ENCODE measurements at places on chromosomes 3 and 15. TPM values are rescaled to one million over a fixed set of nuclear protein-coding genes. Genes with fewer than 3 reads are reported as not detected.
A peak's percentile ranks its signal among the peaks of the same experiment; 100 is the strongest.

DNA sequence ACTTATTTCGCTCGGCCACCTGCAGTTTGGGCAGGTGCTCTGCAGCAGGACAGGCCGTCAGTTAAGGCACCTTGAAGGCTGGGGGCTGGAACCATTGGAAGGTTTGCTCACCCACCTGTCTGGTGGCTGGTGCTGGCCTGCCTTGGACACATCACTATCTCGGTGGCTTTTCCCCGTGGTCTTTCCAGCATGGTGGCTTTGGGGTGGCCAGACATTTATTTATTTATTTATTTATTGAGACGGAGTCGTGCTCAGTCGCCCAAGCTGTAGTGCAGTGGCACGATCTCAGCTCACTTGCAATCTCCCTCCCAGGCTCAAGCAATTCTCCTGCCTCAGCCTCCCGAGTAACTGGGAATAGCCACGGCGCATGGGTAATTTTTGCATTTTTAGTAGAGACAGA is 11.7 kb downstream of the ISG20 start:
- no peaks in the 10 kb centered on the region for H3K27me3 ChIP-seq
- peaks cover 11% of the 10 kb centered on the region for H3K36me3 ChIP-seq
- DNase-seq, result no peak
- peaks cover 30% of the 10 kb centered on the region for H3K4me1 ChIP-seq
- H3K27ac ChIP-seq, result no peak overlapping the region

- H3K4me1 ChIP-seq, result no peaks in the 10 kb centered on the region
- no peaks in the 10 kb centered on the region for H3K27me3 ChIP-seq
- no peak overlapping the region for H3K27ac ChIP-seq
Observed at GRCh38 chr3:195241592-195242355, 29.2 kb downstream of the XXYLT1 start.

- H3K4me1 ChIP-seq, result peaks cover 21% of the 10 kb centered on the region
- DNase-seq, result peak; percentile 74
- H3K36me3 ChIP-seq, result no peaks in the 10 kb centered on the region
Observed at GRCh38 chr15:92845126-92845508, 55.0 kb upstream of the CHD2 start.

- DNase-seq, result no peak
- no peaks in the 10 kb centered on the region for H3K27me3 ChIP-seq
- H3K4me3 ChIP-seq, result no peak overlapping the region
- no peaks in the 10 kb centered on the region for H3K36me3 ChIP-seq
Observed at GRCh38 chr15:27422997-27423396, 452.0 kb downstream of the GABRG3 start.

GRCh38 chr3:42505849-42506410 is 3.5 kb downstream of the VIPR1 start:
- no peak overlapping the region for H3K4me3 ChIP-seq
- no peak for DNase-seq
- no peaks in the 10 kb centered on the region for H3K36me3 ChIP-seq
- peaks cover 13% of the 10 kb centered on the region for H3K27me3 ChIP-seq
- peaks cover 6% of the 10 kb centered on the region for H3K4me1 ChIP-seq

- peaks cover 2% of the 10 kb centered on the region for H3K27me3 ChIP-seq
- no peaks in the 10 kb centered on the region for H3K36me3 ChIP-seq
- H3K4me1 ChIP-seq, result no peaks in the 10 kb centered on the region
- no peak for DNase-seq
Observed at GRCh38 chr3:124097362-124098131, 105.6 kb upstream of the ROPN1 start.

- no peak overlapping the region for H3K4me3 ChIP-seq
- peaks cover 3% of the 10 kb centered on the region for H3K4me1 ChIP-seq
- H3K27ac ChIP-seq, result no peak overlapping the region
- no peaks in the 10 kb centered on the region for H3K27me3 ChIP-seq
- no peaks in the 10 kb centered on the region for H3K36me3 ChIP-seq
- no peak for DNase-seq
Observed at GRCh38 chr3:152709659-152710058, 125.3 kb upstream of the P2RY1 start.

DNA sequence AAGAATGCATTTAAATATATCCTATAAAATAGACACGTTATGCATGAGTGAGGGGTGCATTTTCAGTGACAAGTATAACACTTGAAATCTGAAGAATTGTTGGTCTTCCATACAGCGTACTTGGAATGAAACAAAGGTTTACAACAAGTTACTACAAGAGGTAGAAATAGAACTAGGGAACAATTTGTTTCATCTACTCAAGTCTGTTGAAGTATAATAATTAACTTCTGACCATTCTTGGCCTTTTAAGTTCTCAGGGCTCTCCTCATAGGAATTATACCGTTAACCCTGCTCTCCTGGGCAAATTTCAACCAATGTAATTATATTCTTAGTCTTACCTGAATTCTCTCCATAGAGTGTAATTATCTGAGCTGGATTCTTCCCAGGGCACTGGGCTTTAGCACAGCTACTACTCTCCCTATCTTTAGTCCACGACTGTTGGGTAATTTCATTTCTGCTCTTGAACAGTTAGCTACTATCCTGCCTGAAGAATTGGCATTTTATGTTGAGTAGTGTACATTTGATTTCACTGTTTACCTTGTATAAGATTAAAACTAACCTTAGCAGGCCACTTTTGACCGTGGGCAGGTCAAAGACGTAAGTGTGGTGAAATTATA is 100.6 kb downstream of the UBE2E2 start:
- no peaks in the 10 kb centered on the region for H3K36me3 ChIP-seq
- no peaks in the 10 kb centered on the region for H3K27me3 ChIP-seq
- no peak overlapping the region for H3K27ac ChIP-seq
- no peak overlapping the region for H3K4me3 ChIP-seq

- H3K27ac ChIP-seq, result no peak overlapping the region
- no peaks in the 10 kb centered on the region for H3K4me1 ChIP-seq
Observed at GRCh38 chr3:23113455-23114171, 89.5 kb upstream of the UBE2E2 start.

DNA sequence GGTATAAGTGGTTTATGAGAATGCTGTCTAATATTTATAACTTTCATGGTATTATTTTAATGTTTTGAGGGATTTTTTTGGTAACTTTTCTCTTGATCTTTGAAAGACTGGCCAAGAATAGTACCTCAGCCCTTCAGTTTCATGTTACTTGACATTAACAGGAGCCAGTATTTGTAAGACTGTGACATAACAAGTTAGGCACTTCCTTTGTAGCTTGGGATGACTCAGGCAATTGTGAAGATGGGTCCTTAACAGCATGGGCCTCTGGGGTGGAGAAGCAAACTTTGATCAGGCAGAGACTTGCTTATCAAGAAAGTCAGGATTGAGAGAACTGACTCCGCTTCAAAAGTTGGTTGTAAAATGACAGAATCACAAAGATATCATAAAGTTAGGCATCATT is 9.5 kb downstream of the LRRC49 start:
- H3K4me3 ChIP-seq, result no peak overlapping the region
- H3K36me3 ChIP-seq, result no peaks in the 10 kb centered on the region
- H3K27me3 ChIP-seq, result no peaks in the 10 kb centered on the region
- H3K27ac ChIP-seq, result no peak overlapping the region
- H3K4me1 ChIP-seq, result no peaks in the 10 kb centered on the region

- H3K27me3 ChIP-seq, result no peaks in the 10 kb centered on the region
- no peaks in the 10 kb centered on the region for H3K4me1 ChIP-seq
- H3K27ac ChIP-seq, result no peak overlapping the region
- no peaks in the 10 kb centered on the region for H3K36me3 ChIP-seq
- DNase-seq, result no peak
Observed at GRCh38 chr3:76969996-76970615, 69.8 kb upstream of the ROBO2 start.

DNA sequence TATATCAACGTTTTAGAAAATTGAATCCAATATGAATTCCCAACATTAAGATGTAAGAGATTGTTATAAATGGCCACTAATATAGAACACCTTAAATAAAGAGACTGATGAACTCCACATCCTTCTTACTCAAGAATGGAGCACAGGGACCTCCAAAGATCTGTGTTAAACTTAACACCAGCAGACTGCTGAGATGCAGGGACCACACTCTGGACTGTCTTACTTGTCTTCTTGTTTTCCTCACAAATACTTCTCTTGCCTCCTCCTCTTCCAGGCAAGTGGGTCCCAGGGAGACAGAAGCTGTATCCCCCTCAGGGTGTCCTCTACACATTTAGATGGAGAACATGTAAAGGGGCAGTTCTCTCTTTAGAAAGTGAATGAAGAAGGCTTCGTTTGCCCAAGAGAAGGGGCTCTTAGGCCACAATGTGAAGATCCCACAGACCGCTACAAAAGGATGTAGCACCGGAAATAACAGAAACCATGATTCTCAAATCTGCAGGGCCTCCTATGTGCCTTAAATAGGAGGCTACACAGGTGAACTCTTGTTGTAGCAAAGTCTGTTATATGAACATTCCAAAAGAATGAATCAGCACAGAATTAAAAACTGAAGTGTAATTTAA is 52.2 kb downstream of the SATB1 start:
- no peaks in the 10 kb centered on the region for H3K4me1 ChIP-seq
- H3K36me3 ChIP-seq, result no peaks in the 10 kb centered on the region
- no peak overlapping the region for H3K27ac ChIP-seq

GRCh38 chr3:178802259-178802658 is 266.0 kb downstream of the KCNMB2 start:
- H3K27me3 ChIP-seq, result no peaks in the 10 kb centered on the region
- DNase-seq, result no peak
- no peaks in the 10 kb centered on the region for H3K36me3 ChIP-seq
- no peaks in the 10 kb centered on the region for H3K4me1 ChIP-seq
- H3K4me3 ChIP-seq, result no peak overlapping the region

DNA sequence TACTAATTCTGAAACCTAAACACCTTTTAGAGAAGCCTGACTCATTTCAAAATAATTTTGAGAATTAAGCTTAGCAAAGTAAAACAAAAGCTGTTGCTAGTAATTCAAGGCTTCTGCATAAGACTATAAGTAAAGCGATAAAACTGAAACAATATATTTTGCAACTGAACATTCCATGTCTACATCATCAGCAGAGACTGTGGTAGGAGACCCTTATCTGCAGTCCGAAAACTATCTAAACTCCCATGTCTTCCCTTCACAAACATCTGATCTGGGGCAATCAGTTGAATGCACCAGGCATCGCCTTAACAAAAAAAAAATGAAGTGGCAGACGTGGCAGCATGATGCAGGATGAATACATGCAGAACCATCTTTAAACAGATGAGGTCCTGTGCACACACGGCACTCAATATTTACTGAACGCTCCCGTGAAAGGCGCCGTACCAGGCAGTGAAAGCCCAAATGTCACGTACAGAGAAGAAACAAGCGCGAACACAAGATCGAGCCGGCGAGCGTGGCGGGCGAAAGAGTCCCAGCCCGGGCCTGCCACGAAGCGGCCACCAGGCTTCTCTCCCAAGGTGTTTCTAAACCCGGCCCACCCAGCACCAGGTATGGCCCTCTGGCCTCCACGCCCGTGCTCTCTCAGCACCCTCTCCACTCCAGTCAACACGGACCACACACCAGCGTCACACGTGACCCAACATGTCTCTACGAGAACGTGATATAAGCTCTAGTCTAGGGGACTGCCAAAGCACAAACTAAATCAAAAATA is 63.0 kb downstream of the CHSY1 start:
- H3K4me1 ChIP-seq, result peaks cover 17% of the 10 kb centered on the region
- DNase-seq, result peak; percentile 39
- H3K27me3 ChIP-seq, result no peaks in the 10 kb centered on the region
- peaks cover 7% of the 10 kb centered on the region for H3K36me3 ChIP-seq
- H3K4me3 ChIP-seq, result peak overlapping the region; percentile 65
- peak overlapping the region; percentile 67 for H3K27ac ChIP-seq

GRCh38 chr3:79257791-79258190 is 510.0 kb downstream of the ROBO1 start:
- DNase-seq, result no peak
- H3K4me3 ChIP-seq, result no peak overlapping the region
- H3K36me3 ChIP-seq, result no peaks in the 10 kb centered on the region
- H3K27ac ChIP-seq, result no peak overlapping the region

GRCh38 chr15:35630985-35631384 is 85.0 kb upstream of the DPH6 start:
- no peak overlapping the region for H3K4me3 ChIP-seq
- no peaks in the 10 kb centered on the region for H3K27me3 ChIP-seq
- no peak for DNase-seq
- no peaks in the 10 kb centered on the region for H3K4me1 ChIP-seq

GRCh38 chr3:24763393-24763792 is 268.7 kb upstream of the THRB start:
- no peak for DNase-seq
- no peak overlapping the region for H3K4me3 ChIP-seq
- H3K4me1 ChIP-seq, result no peaks in the 10 kb centered on the region
- no peaks in the 10 kb centered on the region for H3K36me3 ChIP-seq
- H3K27me3 ChIP-seq, result no peaks in the 10 kb centered on the region

ISLR gene
- total RNA-seq, result 1.7 TPM

CCDC54 gene
- total RNA-seq, result not detected

GMNC gene
- not detected for total RNA-seq

ADAMTS7 gene
- total RNA-seq, result 0.28 TPM

GASK1A gene
- total RNA-seq, result 0.18 TPM

ITGA11 gene
- 0.13 TPM for total RNA-seq

AP2M1 gene
- total RNA-seq, result 191 TPM

RPN1 gene
- total RNA-seq, result 150 TPM

PLSCR2 gene
- not detected for total RNA-seq

CYP1A2 gene
- total RNA-seq, result not detected
